Mesendoderm (in vitro differentiated cells): ENCODE measurements at places on chromosomes 1 and 21.
A peak's percentile ranks its signal among the peaks of the same experiment; 100 is the strongest.

- no peak overlapping the region for H3K4me3 ChIP-seq
- no peaks in the 10 kb centered on the region for H3K27me3 ChIP-seq
- peaks cover 22% of the 10 kb centered on the region for H3K36me3 ChIP-seq
- no peak overlapping the region for H3K27ac ChIP-seq
- peak; percentile 77 for DNase-seq
- H3K4me1 ChIP-seq = peaks cover 6% of the 10 kb centered on the region
Measured at GRCh38 chr1:36176106-36176949, 20.4 kb downstream of the MAP7D1 start.

DNA sequence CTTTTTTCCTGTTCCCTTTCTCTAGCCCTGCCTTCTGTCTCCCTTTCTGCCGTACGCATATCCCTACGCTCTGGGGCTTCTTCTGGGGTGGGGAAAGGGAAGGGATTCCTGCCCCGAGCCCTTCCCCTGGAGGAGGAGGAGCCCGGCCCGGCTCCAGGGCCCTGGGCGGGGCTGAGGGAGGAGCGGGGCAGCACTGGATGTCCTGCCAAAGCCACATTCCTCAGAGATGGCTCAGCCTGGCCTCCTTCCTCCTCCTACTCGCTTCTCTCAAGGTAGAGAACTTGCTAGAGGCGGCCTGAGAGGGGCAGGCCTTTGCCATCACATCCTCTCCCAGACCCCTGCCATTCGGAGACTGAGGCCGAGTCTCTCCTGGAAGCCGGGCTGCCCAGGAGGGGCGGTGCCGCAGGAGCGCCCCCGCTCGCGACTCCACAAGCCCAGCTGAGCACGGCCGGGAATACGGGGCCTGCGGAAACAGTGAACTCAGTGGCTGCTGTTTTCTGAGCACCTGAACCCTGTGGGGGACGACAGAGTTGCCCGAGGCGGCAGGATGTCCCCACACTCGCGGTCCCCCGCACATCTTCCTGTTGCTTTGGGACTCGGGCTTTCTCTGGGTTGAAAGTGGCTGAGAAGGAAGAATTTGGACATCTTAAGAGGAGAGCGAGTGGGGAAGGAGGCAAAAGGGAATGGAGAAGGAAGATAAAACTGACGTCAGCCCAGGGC lies 12.2 kb downstream of the ADAMTSL4 start:
- peak; percentile 99 for DNase-seq
- H3K36me3 ChIP-seq = no peaks in the 10 kb centered on the region
- peaks cover 8% of the 10 kb centered on the region for H3K4me1 ChIP-seq

DNA sequence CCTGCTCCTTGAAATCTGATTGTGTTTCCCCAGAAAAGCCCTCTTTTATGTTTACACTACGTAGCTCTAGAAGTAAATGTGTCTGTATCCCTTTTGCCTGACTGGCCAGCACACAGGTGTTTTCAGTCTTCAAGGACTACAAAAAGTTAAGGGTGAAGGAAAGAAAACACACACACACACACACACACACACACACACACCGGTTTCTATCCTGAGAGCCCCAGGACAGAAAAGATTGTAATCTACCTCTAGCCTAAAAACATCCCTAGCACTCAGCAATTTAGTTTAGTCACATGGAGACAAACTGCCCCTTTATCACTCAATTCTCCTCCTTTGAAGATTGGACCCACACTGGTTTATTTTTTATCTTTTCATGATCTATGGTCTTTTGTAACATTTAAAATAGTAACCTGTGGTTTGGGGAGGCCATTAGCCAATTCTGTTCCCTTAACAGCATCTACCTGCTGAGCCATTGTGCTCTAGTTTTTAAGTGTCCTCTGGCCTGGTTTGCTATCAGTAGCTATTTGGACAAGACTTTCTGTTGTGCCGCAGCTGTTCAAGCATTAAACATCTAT lies 15.8 kb upstream of the TRIM45 start:
- H3K27me3 ChIP-seq = no peaks in the 10 kb centered on the region
- H3K4me3 ChIP-seq = no peak overlapping the region
- H3K27ac ChIP-seq = no peak overlapping the region
- no peaks in the 10 kb centered on the region for H3K4me1 ChIP-seq

- no peak overlapping the region for H3K4me3 ChIP-seq
- H3K27ac ChIP-seq = no peak overlapping the region
- no peaks in the 10 kb centered on the region for H3K36me3 ChIP-seq
- DNase-seq = peak; percentile 18
- peaks cover 5% of the 10 kb centered on the region for H3K4me1 ChIP-seq
- no peaks in the 10 kb centered on the region for H3K27me3 ChIP-seq
Measured at GRCh38 chr1:33182401-33182841, 578 bp upstream of the TRIM62 start.

DNA sequence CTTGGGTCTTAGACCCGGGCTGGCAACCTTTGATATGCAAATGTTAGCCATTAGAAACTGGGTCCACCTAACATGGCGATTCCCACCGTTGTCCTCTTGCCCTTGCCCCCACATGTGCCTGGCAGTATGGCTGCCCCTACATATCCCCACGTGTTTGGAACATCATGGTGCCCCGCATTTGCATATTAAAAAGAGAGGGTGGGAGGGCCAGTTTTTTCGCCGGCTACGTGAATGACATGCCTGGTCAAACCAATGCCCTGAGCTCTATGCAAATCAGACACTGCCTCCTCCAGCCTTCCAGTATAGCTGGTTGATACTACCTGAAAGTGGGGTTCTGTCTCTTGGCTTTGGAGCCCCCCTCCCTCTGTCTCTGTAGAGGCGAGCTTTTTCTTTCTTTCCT lies 133.0 kb downstream of the CDC42BPA start:
- no peak for DNase-seq
- no peak overlapping the region for H3K4me3 ChIP-seq
- H3K36me3 ChIP-seq = no peaks in the 10 kb centered on the region
- H3K27ac ChIP-seq = no peak overlapping the region
- H3K27me3 ChIP-seq = no peaks in the 10 kb centered on the region

DNA sequence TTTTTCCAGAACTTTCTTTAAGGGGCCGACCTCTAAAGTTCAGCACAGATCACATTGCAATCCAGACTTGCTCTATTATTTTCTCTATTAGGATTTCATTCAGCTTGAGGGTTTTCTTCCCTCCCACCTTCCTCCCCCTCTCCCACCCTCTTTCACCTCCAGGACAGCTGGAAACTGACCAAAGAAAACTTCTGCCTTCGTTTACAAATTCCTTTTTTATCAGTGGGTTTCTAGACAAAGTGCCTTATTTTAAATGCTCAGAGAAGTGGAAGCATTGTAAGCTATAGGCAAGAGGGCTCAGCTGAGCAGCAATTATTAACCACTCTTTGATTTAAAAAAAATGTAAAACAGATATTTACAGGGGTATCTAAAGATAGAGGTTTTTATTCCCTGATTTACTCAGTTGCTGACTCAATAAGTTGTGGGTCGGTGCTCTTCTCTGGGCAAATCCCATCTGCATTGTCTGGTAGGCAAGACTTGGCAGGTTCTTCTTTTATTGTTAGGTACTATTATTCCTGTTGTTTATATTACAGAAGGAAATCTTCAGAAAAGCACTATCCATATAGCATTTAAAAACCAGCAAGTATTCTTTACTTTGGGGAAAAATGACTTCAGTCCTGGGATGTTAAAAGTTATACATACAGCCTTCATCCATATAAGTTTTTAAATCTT lies 277.0 kb upstream of the C1orf105 start:
- no peaks in the 10 kb centered on the region for H3K27me3 ChIP-seq
- no peak overlapping the region for H3K27ac ChIP-seq
- H3K4me1 ChIP-seq = no peaks in the 10 kb centered on the region
- no peak overlapping the region for H3K4me3 ChIP-seq
- no peaks in the 10 kb centered on the region for H3K36me3 ChIP-seq

DNA sequence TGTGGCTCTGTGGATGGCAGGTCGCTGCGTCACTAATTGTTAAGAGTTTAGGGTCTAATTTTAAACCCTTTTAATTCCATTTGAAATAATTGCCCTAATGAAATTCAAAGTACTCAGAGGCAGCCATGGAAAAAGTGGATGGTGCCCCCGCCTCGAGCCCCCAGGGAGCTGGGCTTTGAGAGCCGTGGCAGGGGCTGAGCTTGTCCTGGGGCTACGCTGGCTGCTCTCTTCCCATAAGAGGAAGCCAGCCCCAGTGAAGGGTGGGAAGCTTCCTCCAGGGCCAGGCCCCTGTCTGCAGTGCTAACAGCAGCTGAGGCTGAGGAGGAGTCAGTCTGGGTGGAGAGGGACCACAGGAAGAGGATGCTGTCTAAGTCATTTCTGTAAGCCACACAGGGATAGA lies 315.0 kb upstream of the POU3F1 start:
- H3K36me3 ChIP-seq = no peaks in the 10 kb centered on the region
- DNase-seq = peak; percentile 5
- no peaks in the 10 kb centered on the region for H3K27me3 ChIP-seq
- no peak overlapping the region for H3K4me3 ChIP-seq
- H3K4me1 ChIP-seq = no peaks in the 10 kb centered on the region
- H3K27ac ChIP-seq = no peak overlapping the region

GRCh38 chr1:39857126-39857878 lies 26.0 kb downstream of the TRIT1 start:
- H3K36me3 ChIP-seq = no peaks in the 10 kb centered on the region
- no peaks in the 10 kb centered on the region for H3K4me1 ChIP-seq
- no peak overlapping the region for H3K27ac ChIP-seq
- H3K4me3 ChIP-seq = no peak overlapping the region
- no peaks in the 10 kb centered on the region for H3K27me3 ChIP-seq

DNA sequence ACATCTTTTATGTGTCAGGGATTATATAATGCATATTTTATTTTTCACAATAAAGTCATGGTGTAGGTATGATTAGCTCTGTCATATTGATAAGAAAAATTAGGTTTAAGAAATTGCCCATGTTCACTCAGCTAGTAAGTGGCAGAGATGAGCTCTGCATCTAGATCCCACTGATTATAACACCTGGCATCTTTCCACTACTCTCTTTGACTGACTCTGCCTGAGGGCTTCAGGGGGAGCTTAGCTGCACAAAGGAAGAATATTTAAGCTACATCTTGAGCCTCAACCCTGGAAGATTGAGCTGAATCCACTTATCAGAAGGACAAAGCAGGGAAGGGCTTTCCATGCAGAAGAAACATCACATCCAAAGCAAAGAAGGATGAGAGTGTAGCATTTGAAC lies 190.4 kb downstream of the MIS18A start:
- H3K36me3 ChIP-seq = no peaks in the 10 kb centered on the region
- no peak for DNase-seq
- peaks cover under 1% of the 10 kb centered on the region for H3K27me3 ChIP-seq
- no peak overlapping the region for H3K27ac ChIP-seq
- no peak overlapping the region for H3K4me3 ChIP-seq

- no peak overlapping the region for H3K4me3 ChIP-seq
- no peak for DNase-seq
- H3K27me3 ChIP-seq = no peaks in the 10 kb centered on the region
- no peaks in the 10 kb centered on the region for H3K4me1 ChIP-seq
- no peak overlapping the region for H3K27ac ChIP-seq
Measured at GRCh38 chr1:27475720-27476119, 14.2 kb downstream of the WASF2 start.

DNA sequence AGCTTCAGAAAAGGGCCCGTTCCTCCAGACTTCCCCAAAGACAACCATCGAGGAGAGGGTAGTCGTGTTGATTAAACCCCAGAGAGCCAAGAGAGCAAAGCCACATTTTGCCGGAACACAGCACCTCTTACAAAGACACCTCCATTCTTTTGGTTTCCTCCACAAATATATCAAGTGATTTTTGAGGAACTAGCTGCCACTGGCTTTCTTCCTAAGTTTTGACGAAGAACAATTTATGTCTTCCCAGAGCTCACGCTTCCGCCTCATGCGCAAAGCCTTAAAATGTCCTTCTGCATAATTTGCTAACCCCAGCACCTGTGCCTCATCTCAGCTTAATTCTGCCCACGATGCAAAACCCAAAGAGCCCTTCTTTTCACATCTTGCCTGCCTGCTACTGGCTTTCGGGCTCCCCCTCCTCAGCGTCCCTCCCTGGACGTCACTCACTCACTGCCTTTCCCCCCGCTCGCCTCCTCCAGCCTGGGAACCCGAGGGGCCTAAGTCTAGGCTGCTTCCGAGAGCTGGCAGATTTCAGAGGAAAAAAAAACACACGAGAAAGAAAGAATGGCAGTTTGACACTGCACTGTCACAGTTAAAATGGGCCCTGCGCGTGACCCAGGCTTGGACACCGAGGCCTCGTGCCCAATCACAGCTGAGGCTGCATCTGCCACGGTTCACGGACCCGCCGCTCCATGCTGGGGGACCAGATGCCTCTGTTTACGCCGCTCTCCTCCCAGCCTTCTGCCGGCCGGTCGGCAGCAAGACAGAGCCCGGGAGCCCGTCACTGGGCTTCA lies 77.6 kb upstream of the IFNAR2 start:
- H3K27ac ChIP-seq = no peak overlapping the region
- no peak overlapping the region for H3K4me3 ChIP-seq
- H3K36me3 ChIP-seq = no peaks in the 10 kb centered on the region

- no peak overlapping the region for H3K27ac ChIP-seq
- peak; percentile 95 for DNase-seq
- H3K4me3 ChIP-seq = no peak overlapping the region
- H3K27me3 ChIP-seq = no peaks in the 10 kb centered on the region
Measured at GRCh38 chr21:41112740-41113692, 54.9 kb upstream of the BACE2 start.

- no peak for DNase-seq
- H3K4me3 ChIP-seq = no peak overlapping the region
- H3K36me3 ChIP-seq = no peaks in the 10 kb centered on the region
Measured at GRCh38 chr21:29151931-29152330, 21.5 kb downstream of the MAP3K7CL start.

DNA sequence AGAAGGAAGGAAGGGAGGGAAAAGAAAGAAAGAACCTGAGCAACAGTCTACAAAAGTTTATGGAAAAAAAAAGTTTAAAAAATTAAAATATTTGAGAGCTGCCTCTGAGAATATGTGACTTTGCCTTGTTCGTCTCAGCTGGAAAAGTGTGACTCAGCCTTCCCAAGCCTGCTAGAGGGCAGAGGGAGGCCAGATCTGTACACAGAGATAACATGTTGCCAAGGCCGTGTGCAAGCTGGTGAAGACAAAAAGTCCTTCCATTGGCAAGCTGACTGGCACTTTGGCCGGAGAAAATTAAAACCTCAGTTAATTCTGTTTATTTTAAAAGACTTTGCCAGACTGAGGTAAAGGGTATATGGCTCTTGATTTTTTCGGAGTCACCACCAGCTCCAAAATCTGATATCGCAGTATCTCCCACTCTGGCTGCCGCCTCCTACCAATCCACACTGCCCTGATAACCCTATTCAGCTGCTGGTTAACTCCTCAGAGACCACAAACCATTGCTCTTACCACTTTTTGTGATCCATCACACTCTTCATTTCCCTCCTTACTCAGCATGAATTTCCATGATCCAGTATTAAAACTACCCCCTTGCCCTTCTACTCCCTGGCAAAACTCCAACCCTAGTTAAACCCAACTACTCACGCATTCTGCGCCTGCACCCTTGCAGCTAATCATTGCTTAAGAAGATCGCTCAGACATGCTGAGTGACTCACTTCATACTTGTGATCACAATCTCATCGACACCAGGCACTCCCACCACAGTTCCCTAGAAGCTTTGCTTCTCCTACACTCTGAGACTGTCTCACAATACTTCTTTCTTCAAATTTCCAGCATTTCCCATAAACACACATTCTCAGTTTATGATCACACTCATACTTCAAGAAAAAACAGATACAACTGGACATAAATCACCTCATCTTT lies 5.7 kb upstream of the PPP1R15B start:
- peaks cover 11% of the 10 kb centered on the region for H3K4me1 ChIP-seq
- no peak overlapping the region for H3K4me3 ChIP-seq
- peak overlapping the region; percentile 18 for H3K27ac ChIP-seq
- no peaks in the 10 kb centered on the region for H3K27me3 ChIP-seq

GRCh38 chr1:195894411-195894810 lies 713.8 kb downstream of the KCNT2 start:
- H3K27me3 ChIP-seq = no peaks in the 10 kb centered on the region
- no peak overlapping the region for H3K4me3 ChIP-seq
- H3K27ac ChIP-seq = no peak overlapping the region
- DNase-seq = peak; percentile 76

- peaks cover 5% of the 10 kb centered on the region for H3K4me1 ChIP-seq
- H3K4me3 ChIP-seq = no peak overlapping the region
- H3K27me3 ChIP-seq = no peaks in the 10 kb centered on the region
- no peak overlapping the region for H3K27ac ChIP-seq
Measured at GRCh38 chr1:76073481-76073880, 1.1 kb upstream of the ST6GALNAC3 start.
